ENCODE measurements at places on chromosomes 4 and X. TPM values are rescaled to one million over a fixed set of nuclear protein-coding genes. Genes with fewer than 3 reads are reported as not detected.

DNA sequence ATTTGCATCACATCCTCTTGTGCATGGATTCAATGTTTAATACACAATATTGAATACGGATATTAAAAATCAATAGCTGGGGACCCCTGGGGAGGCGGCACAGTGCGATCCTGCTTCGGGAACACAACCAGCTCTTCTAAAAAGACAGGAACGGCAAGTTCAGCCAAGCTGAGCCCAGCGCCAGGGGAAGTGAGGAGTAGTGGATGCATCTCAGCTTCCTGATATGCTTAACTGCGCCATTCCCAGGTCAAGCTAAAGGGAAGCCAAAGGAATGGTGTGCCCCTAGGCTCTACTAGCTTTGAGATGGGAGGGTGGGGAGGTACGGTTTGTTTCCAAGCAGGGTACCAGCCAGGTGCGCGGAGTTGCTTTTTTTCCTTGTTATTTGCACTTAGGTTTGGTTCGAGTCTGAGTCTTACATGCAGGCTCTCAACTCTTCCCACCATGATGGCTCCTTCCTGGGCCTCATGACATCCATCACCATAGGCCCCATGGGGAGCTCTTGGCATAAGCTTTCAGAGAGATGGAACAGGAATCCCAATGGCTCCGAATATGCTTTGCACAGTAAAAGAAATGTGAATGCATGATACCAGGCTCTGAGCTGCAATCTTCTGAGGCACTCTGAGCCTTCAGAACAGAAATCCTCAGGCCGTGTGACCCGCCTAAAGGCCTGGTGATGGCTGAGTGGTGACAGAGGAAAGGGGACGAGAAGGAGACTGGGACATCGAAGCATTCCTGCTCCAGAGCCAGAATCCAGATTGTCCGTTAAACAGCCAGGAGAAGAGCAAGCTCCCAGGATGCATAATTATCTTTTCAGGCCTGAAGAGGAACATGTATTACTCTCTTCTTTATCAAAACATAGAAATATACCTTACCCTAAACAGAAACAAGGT, 51.8 kb upstream of the BCOR start:
- no peak for DNase-seq

The ASB9 gene
- not detected for total RNA-seq

The SHROOM2 gene
- under 0.01 TPM for total RNA-seq

GRCh38 chr4:139900964-139901376, 235.4 kb downstream of the MGST2 start:
- DNase-seq, result no peak

The PNCK gene
- 0.26 TPM for total RNA-seq

GRCh38 chrX:7362111-7362510, 214.2 kb upstream of the PUDP start:
- DNase-seq, result no peak

GRCh38 chr4:188452097-188452496, 312.9 kb downstream of the TRIML1 start:
- no peak for DNase-seq

DNA sequence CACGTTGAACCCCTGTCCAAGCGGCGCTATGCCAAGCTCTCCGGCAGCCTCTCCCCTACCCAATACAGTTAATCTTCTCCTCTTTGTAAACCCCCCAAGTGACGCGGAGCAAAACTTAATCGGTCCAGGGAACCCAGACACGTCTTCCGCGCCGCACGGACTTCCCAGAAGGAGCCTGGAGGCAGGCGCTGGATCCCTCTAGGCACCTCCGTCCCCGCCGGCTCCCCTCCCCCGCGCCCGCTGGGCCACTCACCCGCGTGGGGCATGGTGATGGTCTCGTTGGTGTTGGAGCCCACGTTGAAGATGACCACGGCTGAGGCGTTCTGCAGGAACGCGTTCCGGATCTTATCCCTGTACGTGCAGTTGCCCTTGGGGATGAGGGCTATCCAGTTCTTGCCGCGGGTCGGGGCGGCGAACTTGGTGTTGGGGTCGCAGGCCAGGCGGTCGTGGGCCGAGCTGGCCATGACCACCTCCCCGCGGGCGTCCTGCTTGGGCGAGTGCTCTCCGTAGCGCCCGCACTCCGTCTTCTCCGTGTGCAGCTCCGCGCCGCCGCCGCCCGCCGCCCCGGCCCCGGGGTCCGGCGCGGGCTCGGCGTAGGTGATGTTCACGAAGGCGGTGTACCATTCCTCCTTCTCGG, 1.1 kb downstream of the RNF150 start:
- DNase-seq, result peak; percentile 44

DNA sequence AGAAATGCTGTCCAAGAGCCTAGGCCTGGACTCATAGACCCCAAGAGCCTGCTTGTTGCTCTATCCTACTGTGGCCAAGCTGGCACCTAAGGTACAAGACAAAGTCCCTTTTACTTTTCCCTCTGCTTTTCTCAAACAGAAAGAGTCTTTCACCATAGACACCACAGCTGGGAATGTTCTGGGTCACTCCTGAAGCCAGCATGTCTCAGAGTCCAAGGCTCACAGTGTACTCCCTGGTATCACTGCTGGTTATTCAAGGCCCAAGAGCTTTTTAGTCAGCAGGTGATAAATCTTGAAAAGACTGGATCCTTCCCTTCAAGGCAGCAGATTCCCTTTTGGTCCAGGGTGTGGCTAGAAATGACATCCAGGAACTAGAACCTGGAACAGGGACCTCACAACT, 328.8 kb downstream of the IQCM start:
- DNase-seq, result no peak

DNA sequence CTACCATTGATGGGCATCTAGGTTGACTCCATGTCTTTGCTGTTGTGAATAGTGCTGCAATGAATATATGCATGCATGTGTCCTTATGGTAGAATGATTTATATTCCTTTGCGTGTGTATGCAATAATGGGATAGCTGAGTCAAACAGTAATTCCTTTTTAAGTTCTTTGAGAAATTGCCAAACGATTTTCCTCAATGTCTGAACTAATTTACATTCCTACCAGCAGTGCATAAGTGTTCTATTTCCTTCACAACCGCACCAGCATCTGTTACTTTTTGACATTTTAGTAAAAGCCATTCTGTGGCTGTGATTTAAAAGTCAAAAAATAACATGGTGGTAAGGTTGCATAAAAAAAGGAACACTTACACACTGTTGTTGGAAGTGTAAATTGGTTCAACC, 103.1 kb upstream of the FAM47B start:
- DNase-seq, result no peak

- DNase-seq, result no peak
Observed at GRCh38 chr4:72860766-72861165, 208.8 kb downstream of the COX18 start.

DNA sequence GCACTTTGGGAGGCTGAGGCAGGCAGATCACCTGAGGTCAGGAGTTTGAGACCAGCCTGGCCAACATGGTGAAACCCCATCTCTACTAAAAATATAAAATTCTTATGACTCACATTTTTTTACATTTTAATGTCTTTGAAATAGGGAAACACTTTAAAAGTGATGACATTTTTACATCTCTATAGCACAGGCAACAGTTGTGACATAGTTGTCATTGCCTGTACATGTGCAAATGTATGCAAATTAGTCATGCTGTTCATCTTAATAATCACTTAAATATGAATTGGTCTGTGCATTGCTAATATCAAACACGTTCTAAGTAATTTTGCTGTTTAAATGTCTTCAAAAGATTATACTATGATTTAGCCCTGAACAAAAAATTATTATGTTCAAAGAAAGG, 41.7 kb downstream of the ZGRF1 start:
- DNase-seq, result no peak

- DNase-seq, result no peak
Observed at GRCh38 chr4:18012134-18012806, 9.3 kb downstream of the LCORL start.

GRCh38 chrX:116417214-116417613, 19.2 kb upstream of the SLC6A14 start:
- no peak for DNase-seq

The CFAP99 gene
- total RNA-seq, result not detected

DNA sequence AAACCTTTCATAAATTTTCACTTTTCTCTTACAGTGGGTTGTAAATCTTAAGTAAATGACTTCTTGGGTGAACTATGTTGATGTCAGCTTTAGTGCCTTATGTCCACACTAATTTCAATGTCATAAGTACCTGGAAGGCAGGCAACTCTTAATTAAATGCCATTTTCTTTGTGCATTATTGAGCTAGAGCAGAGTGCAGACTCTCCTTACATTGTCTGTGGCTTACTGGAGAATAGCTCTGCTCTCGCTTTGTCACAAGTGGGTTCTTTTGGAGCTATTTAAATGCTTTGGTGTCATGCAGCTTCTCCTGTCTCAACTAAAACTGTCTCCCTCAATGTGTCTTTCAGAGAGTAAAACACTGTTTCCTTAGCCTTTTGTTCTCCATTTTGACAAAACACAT, 411.6 kb downstream of the STIM2 start:
- DNase-seq, result no peak

DNA sequence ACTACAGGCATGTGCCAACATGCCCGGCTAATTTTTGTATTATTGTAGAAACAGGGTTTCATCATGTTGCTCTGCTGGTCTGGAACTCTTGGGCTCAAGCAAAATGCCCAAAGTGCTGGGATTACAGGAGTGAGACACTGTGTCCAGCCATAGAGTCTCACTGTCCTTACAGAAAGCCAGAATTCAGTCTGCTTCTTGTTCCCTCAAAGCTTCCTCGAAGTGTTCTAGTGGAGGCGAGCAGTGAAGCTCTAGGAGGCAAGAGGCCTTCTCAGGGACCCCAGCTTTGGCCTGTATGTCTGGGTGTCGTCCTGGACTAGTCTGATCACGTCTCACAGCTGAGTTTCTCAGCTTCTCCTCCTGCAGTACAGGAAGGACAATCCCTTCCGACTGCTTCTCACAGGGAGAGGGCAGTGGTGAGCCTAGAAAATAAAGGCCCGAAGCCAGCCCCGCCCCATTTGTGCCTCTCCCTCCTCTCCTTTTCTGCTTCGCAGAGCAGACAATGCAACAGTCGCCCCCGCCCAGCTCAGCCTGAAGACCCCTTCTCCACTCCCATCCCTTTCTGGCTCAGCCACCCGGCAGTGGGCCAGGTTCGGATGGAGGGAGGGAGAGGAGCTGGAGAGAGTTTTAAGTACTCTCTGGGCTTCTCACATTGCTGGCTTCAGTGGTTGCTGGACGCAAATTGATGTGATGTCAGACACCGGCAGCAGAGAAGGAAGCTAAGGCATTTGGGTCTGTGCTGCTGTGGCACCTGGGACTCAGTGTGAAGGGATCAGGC, 11.1 kb upstream of the FAM3A start:
- DNase-seq, result peak; percentile 73

- no peak for DNase-seq
Observed at GRCh38 chrX:154441564-154441963, 2.4 kb upstream of the FAM50A start.

The GPR34 gene
- total RNA-seq, result not detected

- peak; percentile 14 for DNase-seq
Observed at GRCh38 chr4:121187206-121187605, 23.1 kb upstream of the TNIP3 start.

DNA sequence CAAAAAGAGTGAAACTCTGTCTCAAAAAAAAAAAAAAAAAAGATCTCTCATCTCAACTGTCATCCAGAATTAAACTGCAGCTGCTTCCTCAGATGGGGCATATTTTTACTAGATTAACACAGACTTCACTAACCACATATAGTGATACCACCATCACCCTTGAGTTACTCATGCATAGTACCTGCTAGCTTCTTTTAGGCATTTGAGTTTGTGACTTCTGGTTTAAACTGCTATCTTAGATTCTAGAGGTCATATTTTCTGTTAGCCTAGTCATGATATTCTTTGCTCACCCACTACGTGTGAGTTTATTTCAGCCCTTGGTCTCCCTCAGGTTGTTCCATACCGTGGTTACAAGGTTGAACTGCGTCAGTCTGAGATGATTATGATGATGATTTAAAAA, 154.9 kb upstream of the BMP3 start:
- DNase-seq, result no peak

DNA sequence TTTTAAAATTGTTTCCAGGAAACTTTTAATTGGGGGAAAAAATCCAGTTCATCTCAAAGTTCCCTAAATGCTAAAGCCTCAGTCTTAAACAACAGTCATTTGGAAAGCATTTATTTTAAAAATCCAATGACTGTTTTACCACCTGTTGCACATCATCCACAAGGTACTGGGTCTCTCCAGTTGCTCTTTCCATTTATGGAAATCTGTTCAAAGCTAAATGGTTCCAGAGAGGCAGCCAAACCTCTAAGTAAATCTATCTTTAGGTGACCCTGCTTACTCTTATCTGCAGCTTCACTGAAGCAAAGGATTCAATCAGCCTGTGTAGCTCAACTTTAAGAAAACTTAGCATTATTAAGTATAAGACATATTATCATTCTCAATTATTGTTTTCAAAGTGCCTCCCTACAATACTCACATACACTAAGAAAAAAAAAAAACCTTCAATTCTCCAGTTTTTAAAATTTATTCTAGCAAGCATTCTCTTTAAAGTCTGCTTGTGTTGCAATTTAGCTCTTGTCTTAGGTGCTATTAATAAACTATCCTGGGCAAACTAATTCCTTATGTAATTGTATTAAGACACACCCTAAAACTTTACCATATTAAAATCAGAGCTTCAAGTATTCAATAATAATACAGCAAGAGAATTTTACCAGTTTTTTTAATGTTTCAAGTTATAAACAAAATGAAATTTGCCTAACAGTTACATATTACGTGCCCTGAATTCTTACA, 60.6 kb downstream of the NOCT start:
- peak; percentile 20 for DNase-seq

- no peak for DNase-seq
Observed at GRCh38 chr4:177450426-177451107, 8.3 kb upstream of the AGA start.

- DNase-seq, result peak; percentile 78
Observed at GRCh38 chrX:56744996-56745395, 16.0 kb downstream of the NBDY start.

DNA sequence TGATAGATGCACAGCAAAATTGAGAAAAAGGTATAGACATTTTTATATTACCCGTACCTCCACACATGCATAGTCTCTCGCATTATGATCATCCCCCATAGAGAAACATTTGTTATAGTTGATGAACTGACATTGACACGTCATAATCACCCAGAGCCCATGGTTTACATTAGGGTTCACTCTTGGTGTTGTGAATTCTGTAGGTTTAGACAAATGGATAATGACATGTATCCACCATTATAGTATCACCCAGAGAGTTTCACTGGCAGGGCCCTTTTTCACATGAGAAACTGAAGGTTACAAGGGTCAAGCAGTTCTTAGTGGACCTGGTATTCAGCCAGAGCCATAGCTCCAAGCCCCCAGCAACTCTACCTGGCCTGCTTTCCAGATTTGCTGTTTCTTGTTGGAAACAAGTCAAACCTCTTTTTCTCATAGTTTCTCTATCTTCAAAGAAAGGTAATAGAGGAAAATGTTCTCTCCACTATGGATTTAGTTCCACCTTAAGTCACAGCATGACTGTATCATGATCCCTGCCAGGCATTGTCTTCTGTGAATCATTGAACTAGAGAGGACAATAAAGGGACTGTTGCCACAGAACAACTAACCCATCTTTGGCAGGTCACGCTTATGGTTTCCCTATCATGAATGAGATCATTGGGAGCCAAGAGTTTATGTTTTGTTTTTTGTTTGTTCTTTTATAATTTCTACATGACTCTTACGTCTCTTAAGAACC, 64.0 kb downstream of the HHIP start:
- DNase-seq, result peak; percentile 89

The TEX28 gene
- not detected for total RNA-seq
